ENCODE measurements at places on chromosomes 16 and 17.

DNA sequence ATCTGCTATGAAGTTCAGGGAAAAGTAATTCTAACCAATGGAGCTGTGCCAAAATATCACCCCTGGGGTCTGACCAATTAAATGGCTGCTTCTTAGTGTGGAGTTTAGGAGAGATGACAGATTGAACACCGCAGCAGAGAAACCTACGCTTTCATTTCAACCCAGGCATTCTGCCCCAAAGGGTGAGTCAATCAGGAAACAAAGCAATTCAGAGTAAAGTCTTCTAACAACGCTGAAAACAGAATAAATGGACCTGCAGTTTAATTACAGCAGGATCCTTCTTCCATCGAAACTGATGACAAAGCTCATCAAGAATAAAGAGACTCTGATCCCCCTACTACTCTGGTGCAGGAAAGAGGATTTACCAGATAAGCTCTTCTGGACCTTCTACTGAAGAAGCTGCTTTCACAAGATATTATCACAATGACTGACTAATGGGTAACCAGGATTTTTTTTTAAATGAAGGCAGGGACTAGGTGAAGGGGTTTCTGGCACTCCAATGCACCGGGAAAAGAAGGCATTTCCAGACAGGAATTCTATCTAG is 16.7 kb downstream of the RFFL start:
- DNase-seq, result no peak

DNA sequence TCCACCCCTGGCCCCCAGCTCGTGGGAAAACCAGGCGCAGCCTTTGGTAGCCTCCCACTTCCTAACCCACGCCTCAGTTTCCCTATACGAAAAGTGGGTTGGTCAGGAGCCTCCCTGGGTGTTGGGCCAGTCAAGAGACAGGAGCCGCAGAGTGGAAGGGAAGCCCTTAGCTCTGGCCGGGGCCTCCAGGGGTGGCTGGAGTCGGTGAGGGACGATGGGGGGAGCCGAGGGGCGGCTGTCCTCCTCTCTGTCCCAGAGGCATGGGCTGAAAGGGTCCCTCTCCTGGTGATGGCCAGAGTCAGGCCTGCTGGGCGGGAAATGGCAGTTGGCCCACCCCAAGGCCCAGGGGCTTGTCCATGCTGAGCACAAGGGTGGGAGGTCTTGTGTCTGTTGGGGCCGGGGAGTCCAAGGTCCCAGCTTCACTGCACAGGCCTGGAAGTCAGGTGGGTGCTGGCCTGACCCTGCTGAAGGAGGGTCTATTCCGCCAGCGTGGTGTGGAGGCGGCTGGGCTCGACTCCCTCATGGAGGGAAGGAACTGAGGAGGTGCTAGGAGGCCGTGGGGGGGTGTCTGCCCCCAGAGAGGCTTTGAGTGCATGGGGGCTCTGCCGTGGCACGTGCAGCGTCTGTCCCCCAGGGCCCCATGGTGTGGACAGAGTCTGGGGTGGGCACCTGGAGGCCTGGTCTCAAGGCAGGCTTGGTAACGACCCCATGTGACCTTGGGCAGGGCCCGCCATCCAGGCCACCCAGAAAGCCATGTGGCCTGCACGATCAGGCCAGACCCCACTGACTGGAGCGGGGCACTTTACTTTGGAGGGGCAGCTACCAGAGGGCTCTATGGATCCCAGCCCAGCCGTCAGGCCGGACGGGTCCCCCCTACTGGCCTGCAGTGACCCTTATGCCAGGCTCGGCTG is 1.1 kb downstream of the SLC16A3 start:
- no peak for DNase-seq

- DNase-seq, result no peak
Observed at GRCh38 chr16:2452650-2453049, 7.3 kb upstream of the TEDC2 start.

GRCh38 chr16:84427553-84427952 is 59.2 kb downstream of the ATP2C2 start:
- DNase-seq, result no peak

DNA sequence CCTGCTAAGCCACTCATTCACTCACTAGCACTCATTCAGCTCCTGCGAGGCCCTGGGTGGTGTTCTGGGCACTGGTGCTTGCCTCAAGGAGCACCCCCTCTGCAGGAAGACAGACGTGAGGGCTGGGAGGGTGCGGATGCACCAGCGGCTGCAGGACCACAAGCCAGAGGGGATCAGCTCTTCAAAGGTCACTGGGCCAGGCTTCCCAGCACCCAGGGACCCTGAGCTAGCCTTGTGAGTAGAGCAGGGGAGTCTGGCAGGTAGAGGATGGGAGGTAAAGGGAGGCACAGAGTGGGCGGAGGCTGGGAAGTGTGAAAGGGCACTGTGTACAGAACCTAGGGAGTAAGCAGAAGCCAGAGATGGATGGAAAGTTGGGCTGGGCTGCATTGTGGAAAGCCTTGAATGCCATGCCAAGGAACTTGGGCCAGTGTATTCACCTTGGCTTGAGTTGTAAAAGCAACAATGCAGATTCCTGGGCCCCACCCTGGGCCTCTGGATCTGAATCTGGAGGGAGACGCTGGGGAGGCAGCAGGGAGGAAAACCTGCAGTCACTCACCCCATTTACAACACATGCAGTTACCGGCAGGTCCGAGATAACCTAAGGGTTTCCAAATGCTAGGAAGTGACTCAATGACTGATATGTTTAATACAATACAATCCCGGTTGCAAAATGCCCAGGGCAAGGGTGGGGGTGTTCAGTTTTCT is 1.7 kb downstream of the IL4R start:
- DNase-seq, result no peak

DNA sequence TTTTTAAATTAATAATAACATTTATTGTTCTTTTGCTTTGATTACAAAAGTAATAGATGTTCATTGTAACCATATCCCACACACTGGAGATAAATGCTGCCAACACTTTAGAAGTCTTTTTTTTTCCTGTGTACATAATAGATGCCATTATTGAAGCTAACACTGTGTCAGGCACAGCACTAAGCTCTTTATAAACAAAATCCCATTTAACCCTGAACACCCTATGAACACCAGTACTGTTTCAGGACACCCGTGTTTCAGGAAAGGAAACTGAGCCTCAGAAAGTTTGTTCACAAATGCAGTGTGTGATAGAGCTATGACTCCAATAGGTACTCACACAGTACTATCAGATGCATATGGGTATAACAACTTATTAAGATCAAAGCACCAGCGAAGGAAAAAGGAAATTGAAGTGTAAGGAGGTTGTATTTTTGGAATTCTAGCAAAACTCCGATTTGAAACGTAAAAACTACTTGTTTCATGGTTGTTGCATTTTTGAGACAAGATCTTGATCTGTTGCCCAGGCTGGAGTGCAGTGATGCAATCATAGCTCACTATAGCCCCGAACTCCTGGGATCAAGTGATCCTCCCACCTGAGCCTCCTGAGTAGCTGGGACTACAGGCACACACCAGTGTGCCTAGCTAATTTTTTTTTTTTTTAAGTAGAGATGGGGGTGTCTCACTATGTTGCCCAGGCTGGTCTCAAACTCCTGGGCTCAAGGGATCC is 2.0 kb upstream of the KIFC3 start:
- no peak for DNase-seq

GRCh38 chr17:29589524-29590410 is at the start of gene GIT1:
GIT1 (minus strand) TSS chr17:29589648; CDS start chr17:29589378, 270 bp downstream.
- peak; percentile 23 for DNase-seq

- no peak for DNase-seq
Observed at GRCh38 chr16:85361441-85362118, 249.3 kb upstream of the CIBAR2 start.

GRCh38 chr16:68458101-68458500 is 9.8 kb upstream of the SMPD3 start:
- DNase-seq, result no peak

DNA sequence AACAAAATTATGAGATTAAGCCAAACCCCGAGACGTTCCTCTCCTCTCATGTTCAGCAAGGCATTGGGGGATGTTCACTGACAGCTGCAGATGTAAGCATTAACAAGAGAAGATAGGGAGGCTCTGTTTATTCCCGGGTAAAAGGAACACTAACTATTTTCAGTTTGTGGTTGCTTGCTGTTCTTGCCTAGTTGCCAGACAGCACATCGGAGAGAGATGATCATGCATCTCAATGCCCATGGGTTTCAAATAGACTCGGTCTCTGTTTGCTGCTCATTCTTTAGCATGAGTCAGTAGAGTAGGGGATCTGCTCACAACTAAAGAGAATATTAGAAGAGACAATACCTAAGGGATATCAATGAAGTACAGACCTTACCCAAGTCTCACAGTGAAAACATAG is 78.3 kb downstream of the TMEM100 start:
- no peak for DNase-seq

- no peak for DNase-seq
Observed at GRCh38 chr16:83882163-83882885, 16.6 kb upstream of the MLYCD start.

GRCh38 chr17:63611354-63611753 is 10.7 kb downstream of the TACO1 start:
- DNase-seq, result no peak

DNA sequence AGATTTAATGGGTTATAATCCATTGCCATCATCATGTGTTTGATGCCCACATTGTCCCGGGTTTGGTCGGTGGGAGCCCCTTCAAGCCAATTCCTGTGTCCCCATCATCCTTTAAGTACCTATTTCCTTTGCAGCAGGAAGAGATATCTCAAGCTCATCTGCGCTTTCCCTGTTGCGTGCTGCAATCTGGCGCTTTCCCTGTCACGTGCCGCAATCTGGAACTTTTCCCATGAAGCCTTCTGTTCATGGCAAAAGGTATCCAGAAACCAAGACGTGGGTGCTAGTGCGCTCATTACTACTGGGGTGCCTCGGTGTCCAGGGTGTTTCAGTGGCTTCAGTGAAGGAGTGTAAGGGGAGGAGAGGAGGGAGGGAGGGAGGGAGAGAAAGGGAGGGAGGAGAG is 174.6 kb upstream of the ZNF469 start:
- DNase-seq, result no peak

DNA sequence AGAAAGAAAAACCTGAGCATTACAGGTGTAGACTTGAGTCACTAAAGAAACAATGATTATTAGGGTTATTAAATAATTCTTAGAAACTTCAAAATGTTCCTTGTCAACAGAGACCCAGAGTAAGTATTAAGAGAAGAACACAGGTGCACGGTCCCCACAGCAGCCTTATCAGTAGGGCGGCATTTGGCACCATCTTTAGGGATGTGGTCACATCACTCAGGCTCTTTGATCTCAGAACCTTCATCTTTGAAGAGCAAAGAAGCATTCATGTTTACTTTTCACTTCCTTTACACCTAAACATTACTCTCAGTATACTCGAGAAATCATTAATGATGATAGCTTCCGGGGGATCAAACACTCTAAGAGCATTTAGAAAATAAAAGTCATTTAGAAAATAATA is 928.7 kb downstream of the KCNJ2 start:
- DNase-seq, result no peak

DNA sequence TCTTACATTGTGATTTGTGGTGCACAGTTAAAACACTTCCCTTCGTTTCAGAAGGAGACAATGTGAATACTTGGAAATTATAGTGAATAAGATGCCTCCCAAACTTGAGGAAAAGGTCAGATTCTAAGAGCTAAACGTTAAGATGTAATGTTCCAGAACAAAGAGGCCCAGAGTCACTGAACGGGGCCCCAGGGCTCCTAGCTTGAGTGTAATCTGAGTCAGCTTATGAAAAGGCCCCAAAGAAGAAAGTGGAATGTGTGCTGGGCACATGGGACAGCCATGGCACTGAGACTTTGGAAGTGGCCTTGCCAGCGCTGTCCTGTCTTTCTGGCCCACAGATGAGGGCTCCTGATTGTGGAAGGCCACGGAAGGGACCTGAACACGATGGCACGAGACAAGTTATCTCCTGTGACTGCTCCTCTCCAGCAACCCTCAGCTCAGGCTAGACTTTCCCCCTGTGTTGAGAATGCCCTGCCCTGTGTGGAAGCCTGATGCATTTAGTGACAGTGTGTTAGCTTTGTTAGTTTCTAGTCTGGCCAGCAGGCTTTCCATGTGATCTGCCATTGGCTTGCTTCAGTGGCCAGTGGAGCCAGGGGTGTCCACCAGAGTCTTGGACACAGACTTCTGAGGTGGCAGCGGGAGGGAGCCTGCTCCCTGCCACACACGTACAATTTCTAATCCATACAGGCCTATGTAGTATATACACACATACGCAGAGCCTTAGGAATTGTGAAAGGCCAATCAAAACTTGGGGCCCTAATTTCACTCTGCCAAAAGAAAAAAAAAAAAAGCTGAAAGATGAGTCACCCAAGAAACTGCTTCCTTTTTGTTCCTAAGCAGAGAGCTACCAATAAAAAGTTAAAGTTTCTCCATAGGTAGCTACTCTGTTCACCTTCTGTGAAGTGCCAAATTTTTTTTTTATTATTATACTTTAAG is 13.1 kb downstream of the SPATA33 start:
- no peak for DNase-seq

GRCh38 chr17:32528825-32529224 is 42.0 kb downstream of the CDK5R1 start:
- DNase-seq, result no peak

DNA sequence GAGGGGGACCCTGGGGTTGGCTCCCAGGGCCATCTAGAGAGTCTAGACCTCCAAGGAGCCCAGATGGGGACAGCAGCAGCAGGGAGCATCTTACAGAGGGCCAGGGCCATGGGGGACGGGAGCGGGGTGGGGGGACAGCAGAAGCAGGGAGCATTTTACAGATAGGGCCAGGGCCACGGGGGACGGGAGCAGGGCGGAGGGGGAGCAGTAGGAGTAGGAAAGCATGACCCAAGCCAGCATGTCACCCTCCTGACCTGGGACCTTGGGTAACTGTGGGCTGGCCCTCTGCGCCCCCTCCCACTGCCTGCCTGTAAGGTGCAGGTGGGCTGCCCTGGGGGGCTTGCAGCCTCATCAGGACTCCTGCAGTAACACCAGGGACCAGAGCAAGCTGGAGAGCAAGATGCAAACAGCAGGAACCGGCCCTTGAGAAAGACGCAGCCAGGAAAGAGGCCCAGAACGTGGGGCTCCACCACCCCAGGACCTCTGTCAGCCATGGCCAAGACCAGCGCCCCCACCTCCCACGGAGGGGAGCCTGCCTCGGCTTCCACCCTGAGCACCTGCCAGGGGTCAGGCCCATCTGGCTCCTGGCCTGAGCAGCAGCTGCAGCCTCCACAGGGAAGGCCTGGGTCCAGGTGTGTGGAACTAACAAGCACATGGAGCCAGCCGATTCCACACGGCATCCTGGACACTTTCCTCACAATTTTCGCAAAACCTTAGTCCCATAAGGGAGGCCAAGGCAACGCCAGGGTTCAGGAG is 2.4 kb downstream of the ZNF598 start:
- no peak for DNase-seq

GRCh38 chr17:56678249-56679114 is 85.0 kb downstream of the NOG start:
- DNase-seq, result no peak

- no peak for DNase-seq
Observed at GRCh38 chr16:56603589-56603988, 4.8 kb upstream of the MT2A start.

GRCh38 chr17:68658999-68659780 is 58.0 kb upstream of the FAM20A start:
- no peak for DNase-seq

DNA sequence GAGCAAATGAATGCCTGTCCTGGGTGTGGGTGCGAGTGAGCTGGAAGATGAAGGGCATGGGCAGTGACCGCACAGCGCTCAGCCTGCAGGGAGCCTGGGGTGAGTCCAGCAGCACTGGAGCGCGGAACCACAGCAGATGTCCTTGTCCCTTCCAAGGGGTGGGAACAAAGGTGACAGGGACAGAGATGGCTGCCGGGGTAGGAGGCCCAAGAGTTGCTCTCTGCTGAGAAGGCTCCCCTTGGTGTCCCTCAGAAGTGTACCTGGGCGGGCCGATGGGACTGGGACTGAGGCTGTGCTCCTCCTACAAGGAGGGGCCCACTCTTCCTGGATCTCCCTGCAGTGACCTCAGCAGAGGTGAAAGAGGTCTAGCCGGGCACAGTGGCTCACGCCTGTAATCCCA is 7.6 kb upstream of the PGAP6 start:
- no peak for DNase-seq
